Stimulated activated CD8-positive, alpha-beta memory T cell treated with anti-CD3 and anti-CD28 coated beads, Interleukin-12 subunit alpha, Interleukin-12 subunit beta, amount 100 ng/mL, for 4 hours (primary cell): ENCODE measurements at places on chromosomes 7 and 10.

DNA sequence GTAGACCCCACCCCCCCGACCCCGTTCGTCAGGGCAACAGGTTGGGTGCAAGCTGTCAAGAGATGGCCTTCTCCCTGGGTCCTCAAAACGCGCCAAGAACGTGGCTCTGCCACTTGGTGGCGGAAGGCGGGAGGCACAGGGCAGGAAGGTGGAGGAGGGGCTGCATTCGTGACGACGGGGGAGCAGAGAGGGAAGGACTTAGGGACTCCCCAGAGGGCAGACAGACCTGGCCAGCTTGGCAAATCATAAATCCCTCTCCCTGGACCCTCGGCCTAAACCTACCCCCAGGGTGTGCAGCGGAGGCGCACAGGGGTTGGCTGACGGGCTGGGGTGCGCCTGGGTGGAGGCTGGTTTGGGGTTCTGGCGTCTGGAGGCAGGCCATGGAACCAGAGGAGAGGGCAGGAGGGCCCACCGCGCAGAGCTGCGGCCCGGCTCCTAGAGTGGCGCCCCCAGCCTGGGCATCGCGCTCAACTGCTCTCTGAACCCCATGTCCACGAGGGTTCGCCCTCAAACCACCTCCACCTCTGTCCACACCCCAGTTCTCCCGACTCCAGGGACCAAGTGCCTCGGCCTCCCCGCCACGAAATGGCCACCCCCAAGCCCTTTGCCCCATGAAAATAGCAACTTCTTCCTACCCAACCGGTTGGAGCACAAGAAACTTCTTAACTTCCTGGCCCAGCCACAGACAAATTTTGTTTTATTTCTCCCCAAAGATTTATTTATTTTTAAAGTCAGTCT is 10.8 kb upstream of the GATA3 start:
- no peak for DNase-seq

DNA sequence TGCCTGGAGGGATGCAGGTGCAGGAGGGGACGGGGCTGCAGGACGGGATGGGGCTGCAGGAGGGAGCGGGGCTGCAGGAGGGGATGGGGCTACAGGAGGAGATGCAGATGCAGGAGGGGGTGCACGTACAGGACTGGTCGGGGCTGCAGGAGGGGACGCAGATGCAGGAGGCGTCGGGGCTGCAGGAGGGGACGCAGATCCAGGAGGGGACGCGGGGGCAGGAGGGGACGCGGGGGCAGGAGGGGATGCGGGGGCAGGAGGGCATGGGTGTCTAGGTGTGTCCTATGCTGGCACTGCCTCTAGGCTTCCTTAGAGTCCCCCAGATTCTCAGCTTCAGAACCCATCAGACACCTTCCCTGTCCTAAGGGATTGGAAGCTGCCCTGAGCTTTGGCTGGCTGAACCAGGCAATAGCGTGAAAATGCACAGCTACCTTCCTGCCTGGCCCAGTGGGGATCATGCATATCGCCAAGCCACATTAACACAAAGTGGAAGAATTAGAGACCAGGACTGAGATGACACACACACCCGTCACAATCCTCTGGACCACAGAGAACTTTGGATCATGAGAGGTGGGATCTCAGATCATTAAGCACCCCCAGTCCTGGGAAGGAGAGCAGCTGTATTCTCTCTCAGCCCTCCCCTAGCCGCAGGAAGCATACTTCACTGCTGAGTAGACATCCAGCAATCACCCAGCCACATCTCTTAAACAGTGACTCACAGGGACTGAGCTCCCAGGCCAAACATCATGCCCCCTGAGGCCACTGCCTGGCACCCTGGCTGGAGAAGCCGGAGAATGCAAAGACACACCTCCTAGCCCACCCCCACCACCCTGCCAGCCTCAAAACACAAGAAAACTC is 67.3 kb downstream of the VWA2 start:
- DNase-seq = no peak

GRCh38 chr7:73549176-73549575 is 8.3 kb downstream of the BCL7B start:
- DNase-seq = no peak

GRCh38 chr7:132430041-132430855 is 146.0 kb downstream of the PLXNA4 start:
- DNase-seq = no peak

DNA sequence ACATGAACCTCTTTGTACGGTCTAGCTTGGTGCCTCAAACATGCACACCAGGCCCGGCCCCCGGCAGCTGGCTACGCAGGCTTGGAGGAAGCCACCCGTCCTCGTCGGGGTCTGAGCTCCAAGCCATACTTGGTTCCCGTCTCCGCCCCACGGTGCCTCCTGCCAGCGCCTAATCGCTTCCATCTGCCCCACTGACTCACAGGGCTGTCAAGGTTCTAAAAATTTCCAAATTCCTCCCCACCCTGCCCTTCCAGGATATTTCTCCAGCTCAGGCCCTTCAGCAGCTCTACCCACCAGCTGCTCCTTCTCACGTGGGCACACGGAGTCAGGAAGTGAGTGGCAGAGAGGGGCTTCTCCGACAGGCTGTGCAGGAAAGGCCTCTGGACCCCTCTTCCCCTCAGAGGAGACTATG is 38.8 kb downstream of the TMEM270 start:
- no peak for DNase-seq

- DNase-seq = no peak
Measured at GRCh38 chr7:75916259-75916658, 1.3 kb downstream of the POR start.

DNA sequence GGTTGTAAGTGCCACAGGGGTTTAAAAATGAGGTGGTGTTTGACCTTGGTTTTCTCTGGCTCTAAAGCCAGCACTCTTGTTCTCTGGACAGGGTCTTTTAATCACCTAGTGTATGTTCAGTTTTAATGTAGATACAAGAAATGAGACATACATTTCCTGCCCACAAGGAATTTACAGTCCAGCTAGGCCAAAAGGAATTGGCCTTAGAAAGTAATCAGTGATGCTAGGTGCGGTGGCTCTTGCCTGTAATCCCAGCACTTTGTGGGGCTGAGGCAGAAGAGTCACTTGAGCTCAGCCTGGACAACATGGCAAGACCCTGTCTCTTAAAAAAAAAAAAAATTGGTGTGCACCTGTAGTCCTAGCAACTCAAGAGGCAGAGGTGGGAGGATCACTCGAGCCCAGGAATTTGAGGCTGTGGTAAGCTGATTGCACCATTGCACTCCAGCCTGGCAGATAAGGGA is 100.2 kb downstream of the LRMDA start:
- no peak for DNase-seq

- DNase-seq = no peak
Measured at GRCh38 chr7:1593904-1594421, 24.1 kb upstream of the PSMG3 start.

DNA sequence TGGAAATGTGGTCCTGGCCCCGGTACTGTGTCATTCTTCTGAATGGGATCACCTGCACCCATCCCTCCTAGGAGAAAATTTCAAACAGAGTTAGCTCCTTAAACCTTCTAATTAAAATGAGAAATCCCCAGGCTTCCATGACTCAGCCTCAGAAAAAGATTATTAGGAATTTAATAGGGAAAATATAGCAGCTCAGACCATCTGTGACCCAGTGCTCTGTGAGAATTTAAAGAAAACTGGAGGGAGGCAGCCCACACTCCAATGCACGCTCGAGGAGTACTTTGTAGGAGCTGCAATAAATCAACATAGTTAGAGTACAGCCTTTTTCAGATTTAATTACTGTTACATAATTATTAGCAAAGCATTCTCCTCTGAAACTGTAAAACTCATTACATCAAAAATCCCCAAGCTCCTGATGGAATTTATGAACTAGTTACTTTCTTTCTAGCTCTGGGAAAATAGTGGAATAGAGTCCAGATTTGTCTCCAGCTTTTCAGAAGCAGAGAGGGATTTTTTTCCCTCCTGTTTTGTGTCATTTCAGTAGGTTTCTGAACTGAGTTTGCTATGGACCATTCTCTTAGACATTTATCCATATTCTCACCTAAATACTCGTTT is 30.1 kb downstream of the NEUROD6 start:
- no peak for DNase-seq

GRCh38 chr10:15540727-15541126 is 169.6 kb upstream of the FAM171A1 start:
- no peak for DNase-seq

DNA sequence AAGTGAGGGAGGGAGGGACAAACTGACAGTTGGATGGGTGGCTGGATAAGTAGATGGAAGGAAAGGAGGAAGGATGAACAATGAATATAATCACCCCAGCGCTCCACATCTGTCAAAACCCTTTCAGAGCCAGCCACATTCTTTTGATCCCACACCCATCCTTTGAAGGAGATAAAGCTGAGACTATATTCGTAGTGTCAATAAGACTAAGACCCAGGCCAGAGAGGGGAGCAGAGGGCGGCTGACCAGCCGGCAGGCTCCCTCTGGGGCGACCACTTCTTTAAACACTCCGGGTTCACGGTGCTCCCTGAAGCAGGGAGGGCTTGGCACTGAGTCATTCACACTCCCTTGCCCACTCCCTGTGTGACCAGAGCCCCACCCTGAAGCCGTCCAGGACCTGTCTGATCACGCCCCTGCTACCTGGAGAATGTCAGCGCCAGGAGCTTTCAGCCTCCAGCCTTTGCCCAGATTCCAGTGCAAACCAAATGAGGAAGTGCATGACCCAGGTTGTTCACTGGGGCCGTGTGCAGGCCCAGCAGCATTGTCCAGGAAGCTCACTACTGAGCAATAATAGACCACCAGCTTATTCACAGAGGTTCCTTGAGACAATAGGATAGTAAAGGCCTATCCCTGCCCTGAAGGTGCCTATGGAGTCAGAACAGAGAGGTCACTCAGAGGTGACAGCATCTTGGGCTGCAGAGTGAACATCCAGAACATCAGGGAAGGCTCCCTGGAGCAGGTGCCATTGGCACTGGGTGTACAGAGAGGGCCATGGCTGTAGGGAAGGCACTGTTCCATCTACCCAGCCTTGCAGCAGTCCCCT is 34.4 kb downstream of the UNC5B start:
- DNase-seq = no peak

DNA sequence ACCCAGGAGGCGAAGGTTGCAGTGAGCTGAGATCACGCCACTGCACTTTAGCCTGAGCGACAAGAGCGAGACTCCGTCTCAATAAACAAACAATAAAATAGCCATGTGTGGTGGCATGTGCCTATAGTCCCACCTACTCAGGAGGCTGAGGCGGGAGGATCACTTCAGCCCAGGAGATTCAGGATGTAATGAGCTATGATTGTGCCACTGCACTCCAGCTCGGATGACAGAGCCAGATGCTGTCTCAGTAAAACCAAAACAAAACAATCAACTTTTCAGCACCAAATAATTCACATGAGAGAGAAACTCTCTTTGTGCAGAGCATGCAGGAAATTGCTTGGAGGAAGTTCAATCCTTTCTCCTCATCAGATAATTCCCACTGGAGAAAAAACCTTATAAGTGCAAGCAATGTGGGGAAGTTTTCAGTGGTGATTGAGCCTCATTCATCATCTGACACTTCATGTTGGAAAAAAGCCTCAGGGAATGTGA is 13.4 kb upstream of the FIS1 start:
- no peak for DNase-seq

DNA sequence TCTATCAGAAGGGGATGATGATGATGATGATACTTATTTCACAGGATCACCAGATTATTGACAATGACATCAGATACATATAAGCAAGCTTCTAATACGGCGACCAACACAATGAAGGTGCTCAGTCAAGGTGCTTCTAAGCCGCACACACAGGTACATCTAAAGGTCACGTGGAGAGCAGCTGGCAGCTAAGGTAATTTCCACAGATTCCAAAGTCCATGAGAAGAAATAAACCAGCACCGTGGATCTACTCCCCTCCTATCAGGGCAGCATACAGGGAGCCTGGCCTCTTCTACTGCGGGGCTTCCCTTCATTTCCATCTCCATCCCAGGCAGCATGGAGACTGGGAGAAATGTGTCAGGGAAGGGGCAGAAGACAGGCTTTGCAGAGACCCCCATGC is 37.5 kb downstream of the DENND11 start:
- no peak for DNase-seq

DNA sequence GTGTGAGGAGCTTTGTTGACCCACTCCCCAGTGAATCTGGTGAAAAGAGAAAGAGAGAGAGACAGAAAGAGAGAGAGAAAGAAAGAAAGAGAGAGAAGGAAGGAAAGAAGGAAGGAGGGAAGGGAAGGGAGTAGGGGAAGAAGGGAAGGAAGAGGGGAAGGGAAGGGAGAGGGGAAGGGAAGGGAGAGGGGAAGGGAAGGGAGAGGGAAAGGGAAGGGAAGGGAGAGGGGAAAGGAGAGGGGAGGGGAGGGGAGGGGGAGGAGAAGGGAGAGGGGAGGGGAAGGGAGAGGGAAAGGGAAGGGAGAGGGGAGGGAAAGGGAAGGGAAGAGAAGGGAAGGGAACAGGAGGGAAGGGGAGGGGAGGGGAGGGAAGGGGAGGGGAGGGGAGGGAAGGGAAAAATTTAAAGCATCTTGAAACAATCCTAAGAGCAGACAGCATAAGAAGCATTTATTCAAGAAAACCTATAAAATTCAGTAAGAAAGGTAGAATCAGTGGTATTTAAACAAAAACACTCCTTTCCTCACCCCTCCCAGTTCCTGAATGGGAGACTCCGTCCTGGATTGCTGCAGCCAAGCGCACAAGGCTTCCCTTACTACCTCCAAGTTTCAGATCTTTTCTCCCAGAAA is 846.2 kb upstream of the POM121L12 start:
- DNase-seq = no peak

DNA sequence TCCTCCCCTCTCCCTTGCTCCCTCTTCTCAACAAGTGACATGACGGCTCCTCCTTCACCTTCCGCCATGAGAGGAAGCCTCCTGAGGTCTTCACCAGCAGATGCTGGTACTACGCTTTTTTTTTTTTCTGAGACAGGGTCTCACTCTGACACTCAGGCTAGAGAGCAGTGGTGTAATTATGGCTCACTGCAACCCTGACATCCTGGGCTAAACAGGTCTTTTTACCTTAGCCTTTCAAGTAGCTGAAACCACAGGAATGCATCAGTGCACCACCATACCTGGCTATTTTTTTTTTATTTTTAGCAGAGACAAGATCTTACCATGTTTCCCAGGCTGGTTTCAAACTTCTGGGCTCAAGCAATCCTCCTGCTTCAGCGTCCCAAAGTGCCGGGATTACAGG is 43.6 kb downstream of the MDH2 start:
- DNase-seq = no peak

DNA sequence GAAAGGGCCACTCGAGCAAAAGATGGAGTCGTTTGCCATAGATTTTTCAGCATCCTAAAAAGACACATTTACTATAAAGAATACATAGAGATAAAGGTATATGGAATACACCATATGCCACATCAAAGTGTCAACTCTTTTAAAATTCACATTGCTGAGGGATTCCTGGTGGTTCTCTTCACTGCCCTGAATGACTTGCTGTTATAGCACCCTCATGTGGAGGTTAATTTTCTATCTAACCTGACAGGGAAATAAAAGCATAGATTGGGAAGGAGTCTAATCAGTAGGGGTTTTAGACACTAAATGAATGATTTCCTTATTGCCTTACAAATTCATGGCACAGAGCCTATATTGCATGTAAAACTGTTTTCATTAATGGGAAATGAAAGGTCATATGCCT is 25.9 kb downstream of the DNAH11 start:
- DNase-seq = no peak

DNA sequence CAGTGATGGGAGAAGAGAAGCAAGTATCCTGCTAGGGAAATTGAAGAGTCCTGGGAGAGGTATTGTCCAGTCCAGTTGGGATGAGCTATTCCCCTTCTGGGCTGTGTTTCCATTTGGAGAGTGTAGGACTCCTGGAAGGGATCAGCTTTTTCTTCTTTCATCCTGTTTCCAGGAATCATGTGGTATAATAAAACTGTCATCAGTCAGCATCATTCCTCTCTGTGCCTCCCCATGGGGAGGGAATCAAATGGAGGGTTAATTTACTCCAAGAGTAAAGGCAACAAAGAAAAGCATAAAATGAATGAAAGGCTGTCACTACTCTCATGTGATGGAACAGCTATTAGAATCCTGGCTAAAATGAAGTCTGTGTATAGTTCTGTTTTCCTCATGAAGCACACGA is 429.9 kb downstream of the SORCS3 start:
- DNase-seq = no peak
